ENCODE measurements at places on chromosomes 1 and 21. TPM values are rescaled to one million over a fixed set of nuclear protein-coding genes. Genes with fewer than 3 reads are reported as not detected.

SELP gene
- total RNA-seq = not detected

GCSAML gene
- total RNA-seq = not detected

ATXN7L2 gene
- 5.2 TPM for total RNA-seq

DMBX1 gene
- not detected for total RNA-seq

BMP8B gene
- not detected for total RNA-seq

TMEM82 gene
- not detected for total RNA-seq

CGN gene
- total RNA-seq = 0.15 TPM

CELA3B gene
- total RNA-seq = not detected

WLS gene
- total RNA-seq = 38.9 TPM

RPAP2 gene
- 6.7 TPM for total RNA-seq

KCNA3 gene
- total RNA-seq = 0.45 TPM

IFNLR1 gene
- total RNA-seq = not detected

IPP gene
- total RNA-seq = 6.8 TPM
